Fibroblast of pulmonary artery (primary cell): ENCODE measurements at places on chromosomes 4 and X.

DNA sequence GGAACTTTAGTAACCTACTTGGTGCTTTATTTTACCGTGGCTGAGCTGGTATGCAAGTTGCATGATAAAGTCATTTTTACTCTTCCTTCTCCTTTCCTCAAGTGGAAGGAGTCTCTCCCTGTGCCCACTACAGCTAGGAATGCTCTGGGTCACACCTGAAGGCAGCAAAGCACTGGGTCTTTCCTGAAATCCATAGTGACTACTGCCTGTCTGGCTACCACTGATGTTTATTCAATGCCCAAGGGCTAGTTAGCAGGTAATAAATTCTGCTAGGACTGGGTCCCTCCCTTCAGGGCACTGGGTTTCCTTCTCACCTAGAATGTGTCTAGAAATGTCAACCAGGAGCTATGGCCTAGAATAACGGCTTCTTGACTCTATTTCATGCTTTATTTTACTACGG, 1081.4 kb downstream of the FAT4 start:
- DNase-seq: no peak

GRCh38 chr4:90515191-90515590, 388.0 kb downstream of the CCSER1 start:
- peak; percentile 1 for DNase-seq

DNA sequence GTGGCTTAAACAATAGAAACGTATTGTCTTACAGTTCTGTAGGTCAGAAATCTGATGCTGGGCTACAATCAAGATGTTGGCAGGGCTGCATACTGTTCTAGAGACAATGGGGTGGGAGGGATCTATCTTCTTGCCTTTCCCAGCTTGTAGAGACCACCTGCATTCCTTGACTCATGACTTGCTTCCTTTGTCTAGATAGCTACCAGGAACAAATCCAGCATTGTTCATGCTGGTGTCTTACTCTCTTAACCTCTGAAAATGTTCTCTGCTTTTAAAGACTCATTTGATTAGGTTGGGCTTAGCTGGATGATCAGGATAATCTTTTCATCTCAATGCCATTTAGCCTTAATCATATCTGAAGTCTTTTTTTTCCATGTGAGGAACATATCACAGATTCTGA, 169.0 kb downstream of the ZNF330 start:
- peak; percentile 76 for DNase-seq

GRCh38 chr4:173288296-173288695, 45.9 kb downstream of the HMGB2 start:
- DNase-seq: peak; percentile 82

GRCh38 chrX:107197319-107197718, 8.9 kb downstream of the NUP62CL start:
- DNase-seq: no peak

- no peak for DNase-seq
These were observed 88.5 kb downstream of the FRAS1 start for GRCh38 chr4:78145622-78146021.

DNA sequence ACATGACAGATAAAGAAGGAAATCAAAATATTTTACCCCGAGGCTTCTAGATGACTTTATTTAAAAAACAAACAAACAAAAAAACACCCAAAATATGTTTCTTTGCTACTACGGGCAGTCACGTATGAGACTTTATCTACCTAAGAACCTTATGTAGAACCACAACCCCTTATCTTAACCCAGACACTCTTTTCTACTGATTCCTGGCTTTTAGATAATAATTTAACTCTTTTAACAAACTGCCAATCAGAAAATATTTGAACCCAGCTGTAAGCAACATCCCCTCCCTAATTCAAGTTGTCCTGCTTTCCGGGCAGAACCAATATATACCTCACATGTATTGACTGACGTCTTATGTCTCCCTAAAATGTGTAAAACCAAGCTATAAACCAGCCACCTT, 15.4 kb downstream of the ELOVL6 start:
- no peak for DNase-seq

DNA sequence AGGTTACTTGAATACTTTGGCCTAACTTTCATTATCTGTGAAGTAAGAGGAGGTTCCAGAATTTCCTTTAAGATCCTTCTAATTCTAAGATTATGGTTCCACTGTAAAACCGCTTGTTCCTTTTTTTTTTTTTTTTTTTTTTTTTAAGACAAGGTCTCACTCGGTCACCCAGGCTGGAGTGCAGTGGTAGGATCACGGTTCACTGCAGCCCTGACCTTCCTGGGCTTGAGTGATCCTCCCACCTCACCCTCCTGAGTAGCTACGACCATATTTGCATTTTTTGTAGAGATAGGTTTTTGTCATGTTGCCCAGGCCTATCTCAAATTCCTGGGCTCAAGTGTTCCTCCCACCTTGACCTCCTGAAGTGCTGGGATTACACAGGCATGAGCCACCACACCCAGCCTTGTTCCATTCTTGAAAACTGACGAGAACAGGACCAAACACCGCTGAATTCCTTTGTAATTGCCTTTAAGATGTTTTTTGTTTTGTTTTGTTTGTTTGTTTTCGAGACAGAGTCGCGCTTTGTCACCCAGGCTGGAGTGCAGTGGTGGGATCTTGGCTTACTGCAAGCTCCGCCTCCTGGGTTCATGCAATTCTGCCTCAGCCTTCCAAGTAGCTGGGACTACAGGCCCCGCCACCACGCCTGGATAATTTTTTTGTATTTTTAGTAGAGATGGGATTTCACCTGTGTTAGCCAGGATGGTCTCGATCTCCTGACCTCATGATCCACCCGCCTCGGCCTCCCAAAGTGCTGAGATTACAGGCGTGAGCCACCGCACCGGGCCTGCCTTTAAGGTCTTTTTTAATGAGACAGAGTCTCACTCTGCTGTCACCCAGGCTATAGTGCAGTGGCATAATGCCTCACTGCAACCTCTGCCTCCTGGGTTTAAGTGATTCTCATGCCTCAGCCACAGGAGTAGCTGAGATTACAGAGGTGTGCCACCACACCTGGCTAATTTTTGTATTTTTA, 6.8 kb downstream of the PDS5A start:
- peak; percentile 39 for DNase-seq

DNA sequence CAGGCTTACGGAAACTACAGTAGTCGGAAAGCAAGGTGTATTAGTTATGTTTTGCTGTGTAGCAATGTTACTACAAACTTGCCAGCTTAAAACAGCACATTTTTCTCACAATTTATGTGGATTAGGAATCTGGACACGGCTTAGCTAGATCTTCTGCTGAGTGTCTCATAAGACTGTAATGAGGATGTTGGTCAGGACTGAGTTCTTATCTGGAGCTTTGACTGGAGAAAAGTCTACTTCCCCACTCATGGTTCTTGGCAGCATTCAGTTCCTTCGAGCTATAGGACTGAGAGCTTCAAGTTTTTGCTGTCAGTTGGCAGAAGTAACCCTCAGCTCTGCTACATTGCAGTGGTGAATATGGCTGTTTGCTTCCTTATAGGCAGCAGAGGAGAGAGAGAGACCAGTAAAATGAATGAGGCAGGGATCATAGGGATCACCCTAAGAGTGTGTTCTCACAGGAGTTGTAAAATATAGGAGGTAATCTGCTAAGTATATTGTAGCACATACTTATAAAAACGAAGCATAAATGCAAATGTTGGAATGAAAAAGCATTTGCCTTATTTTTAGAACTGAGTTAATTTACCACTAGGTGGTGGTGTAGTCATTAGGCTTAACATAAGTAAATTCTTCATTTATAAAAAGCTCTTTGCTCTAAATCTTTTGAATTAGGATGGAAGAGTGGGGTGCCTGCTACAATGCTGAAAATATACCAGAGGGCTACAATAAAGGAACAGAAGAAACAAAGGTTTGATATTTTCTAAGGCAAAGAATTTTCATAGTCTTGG, 38.6 kb downstream of the ALG13 start:
- DNase-seq: peak; percentile 14

- DNase-seq: no peak
These were observed 78.0 kb upstream of the ADAD1 start for GRCh38 chr4:122300776-122301175.

GRCh38 chr4:125315576-125316400, 1.0 kb downstream of the FAT4 start:
- DNase-seq: peak; percentile 62

DNA sequence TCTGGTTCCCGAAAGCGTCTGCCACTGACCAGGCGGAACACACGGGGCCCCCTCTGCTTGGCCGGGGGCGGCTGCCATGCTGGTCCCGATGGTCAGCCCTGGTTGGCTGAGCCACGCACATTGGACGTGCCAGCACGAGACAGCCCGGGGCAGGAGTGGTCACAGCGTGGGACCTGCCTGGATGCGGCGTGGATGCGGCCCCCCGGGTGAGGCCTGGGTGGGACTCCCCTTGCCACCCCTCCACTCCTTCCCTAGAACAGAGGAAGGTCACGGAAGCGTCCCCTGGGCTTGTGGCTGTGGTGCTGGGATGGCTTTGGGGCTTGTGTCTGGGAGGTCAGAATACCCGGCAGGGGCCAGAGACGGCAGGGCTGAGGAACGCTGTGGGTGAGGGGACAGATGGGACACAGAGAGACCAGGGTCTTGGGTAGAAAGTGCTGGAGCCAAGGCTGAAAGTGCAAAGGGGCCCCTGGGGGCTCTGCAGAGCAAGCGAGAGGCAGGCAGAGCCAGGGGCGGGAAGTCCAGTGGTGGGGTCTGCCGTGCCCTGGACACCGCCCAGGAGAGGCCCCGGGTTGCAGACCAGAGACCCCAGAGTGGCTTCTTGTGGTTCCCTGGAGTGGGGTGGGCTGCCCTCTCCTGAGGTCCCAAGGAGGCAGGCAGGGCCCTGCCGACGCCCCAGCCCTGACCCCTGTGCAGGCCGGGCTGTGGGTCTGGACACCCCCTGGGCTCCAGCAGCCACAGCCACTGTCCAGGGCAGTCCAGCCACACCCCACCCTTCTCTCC, 8.6 kb upstream of the CPLX1 start:
- no peak for DNase-seq

- no peak for DNase-seq
These were observed 370.2 kb downstream of the GRIA2 start for GRCh38 chr4:157590679-157591078.

DNA sequence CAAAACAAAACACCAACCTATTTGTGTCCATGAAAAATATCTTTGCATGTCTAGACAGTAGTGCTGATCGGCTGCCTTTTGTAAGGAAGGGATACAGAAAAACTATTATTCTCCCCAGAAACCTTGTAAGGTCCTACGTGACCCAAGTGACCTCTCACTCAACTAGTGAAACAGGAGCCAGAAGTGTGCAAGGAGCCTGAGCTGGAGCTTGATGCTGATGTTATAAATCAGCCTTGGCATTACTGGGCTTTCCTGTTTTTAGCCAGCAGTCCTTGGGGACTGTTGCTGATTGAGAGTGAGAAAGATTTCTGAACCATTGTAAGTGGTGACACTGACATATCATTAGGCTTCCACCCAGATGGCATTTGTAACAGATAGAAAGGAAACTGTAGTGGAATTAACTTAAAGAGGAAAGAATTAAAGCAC, 100.8 kb upstream of the LIMCH1 start:
- DNase-seq: no peak

DNA sequence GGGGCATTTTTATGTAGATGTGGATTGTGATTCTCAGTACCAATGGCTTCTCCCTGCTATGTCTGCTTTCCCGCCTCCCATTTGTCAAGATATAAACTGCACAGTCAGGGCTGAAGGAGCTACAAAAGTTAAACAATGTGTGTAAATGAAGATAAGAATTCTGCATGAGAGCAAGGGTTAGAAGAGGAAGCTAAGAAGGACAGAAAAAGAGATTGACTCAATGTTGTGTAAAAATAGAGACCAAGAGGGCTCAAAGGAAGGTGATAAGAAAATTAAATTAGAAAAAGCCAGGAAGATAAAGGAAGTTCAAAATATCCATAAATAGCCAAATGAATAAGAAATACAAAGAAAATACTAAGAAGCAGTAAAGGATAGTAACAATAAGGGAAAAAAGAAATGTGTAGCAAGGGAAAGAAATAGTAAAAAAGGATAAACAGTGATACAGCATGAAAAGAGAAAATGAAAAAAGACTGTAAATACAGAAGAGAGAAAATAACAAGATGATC, 82.5 kb downstream of the AMELX start:
- DNase-seq: no peak

DNA sequence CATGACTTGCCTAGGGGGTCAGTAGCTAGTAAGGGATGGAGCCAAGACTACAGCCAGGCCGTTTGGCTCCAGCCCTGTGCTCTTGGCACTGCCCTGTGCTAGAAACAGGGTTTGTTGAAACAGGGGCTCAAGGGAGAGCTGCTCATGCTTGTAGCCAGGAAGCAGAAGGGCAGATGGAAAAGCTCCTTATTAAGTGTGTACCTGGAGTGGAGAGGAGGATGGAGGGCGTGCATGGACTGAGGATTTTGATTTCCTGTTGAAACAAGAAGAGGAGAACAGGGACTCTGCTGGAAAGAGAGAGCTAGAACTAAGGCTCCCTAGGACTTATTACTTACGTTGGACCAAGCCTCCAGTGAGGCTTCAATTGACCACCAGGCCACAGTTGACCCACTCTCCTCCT, 363.0 kb downstream of the MID1IP1 start:
- DNase-seq: no peak

DNA sequence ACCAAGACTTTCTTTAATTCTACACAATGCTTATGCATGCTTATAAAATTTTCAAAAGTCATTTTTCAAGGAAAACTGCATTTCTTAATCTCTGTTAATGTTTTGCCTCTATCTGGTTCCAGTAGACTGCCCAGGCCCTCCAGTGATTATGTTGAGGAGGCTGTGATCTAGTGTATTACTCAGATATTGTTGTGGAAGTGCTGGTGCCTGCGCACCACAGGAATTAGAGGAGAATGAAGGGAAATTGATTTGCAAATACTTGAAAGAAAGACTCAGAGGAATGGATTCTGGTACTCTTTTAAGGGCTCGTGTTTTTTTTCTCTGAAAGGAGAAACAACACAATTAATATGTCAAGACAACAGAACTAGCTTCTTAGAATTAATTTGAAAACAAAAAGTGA, 1015.1 kb downstream of the RPA4 start:
- DNase-seq: peak; percentile 9

GRCh38 chr4:6768539-6768905, 14.0 kb upstream of the KIAA0232 start:
- DNase-seq: peak; percentile 32

DNA sequence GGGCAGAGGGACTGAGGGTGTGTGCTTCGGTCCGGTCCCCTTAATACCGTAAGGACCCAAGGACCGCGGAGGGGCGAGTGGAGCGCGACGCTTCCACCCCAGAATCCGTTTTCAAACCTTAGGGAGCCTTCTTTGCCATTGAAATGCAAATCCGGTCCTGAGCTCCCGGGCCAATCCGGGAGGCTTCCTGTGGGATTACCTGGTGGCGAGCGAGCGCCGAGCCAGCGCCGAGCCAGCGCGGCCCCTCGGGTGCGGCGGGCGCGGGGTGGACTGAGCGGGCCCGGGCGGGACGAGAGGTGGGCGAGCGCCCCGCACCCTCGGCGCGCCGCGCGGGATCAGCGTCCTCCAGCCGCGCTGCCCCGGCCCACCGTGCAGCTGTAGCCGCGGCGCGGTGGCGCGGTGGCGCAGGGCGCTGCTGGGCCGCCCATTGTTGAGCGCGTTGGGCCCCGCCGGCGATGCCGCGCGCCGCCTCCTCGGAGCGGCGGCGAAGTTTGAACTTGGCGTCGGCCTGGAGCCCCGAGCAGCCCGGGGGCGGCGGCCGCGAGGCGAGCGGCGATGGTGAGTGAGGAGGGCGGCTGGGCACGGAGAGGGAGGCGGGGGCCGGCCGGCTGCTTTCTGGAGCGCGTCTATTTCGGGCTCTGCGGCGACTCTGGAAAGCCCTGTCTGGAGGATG, 208.7 kb downstream of the SOWAHB start:
- DNase-seq: peak; percentile 30
